ENCODE measurements at places on chromosomes 7 and 10. TPM values are rescaled to one million over a fixed set of nuclear protein-coding genes. Genes with fewer than 3 reads are reported as not detected.

The SPDYE6 gene
- not detected for total RNA-seq

DNA sequence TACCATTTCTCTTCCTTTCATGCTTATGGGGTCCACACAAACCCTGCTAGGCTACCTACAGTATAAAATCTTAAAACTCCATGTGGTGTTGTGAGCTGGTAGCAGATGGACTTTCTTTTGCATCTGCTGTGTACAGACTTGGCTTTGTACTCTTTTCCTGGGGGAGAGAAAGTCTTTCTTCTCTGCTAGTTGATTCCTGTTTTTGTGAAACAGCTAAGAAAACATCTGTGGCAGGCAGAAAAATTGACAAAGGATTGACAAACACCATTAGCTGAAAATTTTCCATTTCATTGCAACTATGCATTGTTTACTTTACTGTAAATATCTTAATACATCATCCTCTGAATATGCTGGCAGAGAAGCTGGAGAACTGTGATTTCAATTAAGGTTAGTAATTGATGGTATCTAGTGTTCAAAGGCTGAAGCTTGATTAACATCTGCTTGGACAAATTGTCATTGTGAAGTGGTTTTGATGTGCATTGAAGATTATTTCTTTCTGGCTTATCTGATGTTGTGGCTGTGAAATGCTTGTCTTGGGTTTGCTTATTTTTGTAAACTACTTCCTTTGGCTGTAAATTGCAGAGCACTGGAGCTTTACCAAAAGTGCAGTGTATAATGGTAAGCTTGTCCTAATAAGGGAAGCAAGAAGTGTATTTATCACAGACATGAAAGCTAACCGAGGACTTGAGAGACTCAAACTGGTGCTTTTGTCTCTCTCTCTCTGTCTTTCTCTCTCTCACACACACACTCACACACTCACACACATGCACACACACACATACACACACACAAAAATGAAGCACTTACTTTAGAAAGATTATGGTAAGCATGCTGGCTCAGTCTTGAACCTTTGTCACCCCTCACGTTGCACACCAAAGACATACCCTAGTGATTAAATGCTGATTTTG is at the start of gene FOXP2:
TSS of gene FOXP2 (plus strand) at position 660 of the 908 bp plus-strand sequence. CDS start 11,697 bp downstream, outside the sequence.
- peaks cover 31% of the 10 kb centered on the region for H3K4me1 ChIP-seq
- no peak within 1 kb of the TSS for H3K4me3 ChIP-seq
- DNase-seq = no peak
- no peaks in the 10 kb centered on the region for H3K36me3 ChIP-seq
- no peaks in the 10 kb centered on the region for H3K27me3 ChIP-seq

DNA sequence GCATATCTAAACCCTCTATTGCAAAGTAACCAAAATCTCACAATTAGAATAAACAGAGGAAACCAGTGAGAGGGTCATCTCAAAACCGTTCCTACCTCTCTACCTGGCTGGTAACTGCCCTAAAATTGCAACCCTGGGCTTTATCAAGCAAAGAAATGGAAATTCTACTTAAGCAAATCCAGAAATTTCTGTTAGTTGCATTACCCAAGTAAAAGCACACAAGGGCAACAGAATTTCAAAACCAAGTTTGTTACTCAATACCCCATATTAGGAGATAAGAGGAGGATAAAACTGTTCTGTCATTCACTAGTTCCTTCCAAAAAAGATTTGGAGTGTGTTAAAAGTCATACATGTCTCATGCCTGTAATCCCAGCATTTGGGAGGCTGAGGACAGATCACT is 195.3 kb downstream of the FAM107B start:
- no peak for DNase-seq
- no peak overlapping the region for H3K27ac ChIP-seq
- no peak overlapping the region for H3K4me3 ChIP-seq
- no peaks in the 10 kb centered on the region for H3K4me1 ChIP-seq
- H3K27me3 ChIP-seq = no peaks in the 10 kb centered on the region
- no peaks in the 10 kb centered on the region for H3K36me3 ChIP-seq

- H3K4me1 ChIP-seq = no peaks in the 10 kb centered on the region
- no peaks in the 10 kb centered on the region for H3K27me3 ChIP-seq
- no peaks in the 10 kb centered on the region for H3K36me3 ChIP-seq
- H3K27ac ChIP-seq = no peak overlapping the region
Observed at GRCh38 chr7:39428221-39428620, 138.0 kb upstream of the YAE1 start.

Data from thyroid gland (tissue), 4 donors.